ENCODE measurements at places on chromosomes 4 and X.

DNA sequence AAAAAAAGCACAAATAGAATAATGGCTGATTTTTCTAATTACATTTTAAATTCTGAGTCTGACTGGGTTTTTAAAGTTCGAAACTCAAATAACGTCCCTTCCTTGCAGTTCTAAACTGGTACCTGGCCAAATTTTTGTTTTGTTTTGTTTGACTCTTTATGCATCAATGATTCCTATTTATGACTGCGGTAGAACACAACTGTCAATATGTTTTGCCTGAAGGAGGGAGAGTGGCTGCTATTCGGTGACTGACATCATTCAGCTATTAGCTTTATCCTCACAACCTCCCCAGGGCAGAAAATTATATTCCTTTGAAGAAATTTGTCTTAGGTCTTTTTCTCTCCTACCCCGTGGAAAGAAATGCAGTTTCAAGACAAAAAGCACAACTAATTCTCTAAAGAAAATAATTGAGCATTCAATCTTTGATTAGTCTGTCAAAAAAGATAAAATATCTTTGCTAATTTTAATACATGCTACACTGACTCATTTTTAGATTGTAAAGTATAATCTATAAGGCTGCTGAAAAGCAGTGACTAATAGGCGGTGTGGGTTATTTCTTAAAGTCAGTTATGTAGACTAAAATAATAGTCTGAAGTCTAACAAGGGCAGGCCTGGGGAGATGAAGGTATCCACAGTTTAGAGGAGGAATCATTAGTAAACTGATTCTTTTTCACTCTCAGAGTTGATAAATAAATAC is 61.9 kb downstream of the TMEM150C start:
- no peak for DNase-seq

- DNase-seq = no peak
These were observed 682.9 kb upstream of the GALNTL6 start for GRCh38 chr4:171130256-171130801.

DNA sequence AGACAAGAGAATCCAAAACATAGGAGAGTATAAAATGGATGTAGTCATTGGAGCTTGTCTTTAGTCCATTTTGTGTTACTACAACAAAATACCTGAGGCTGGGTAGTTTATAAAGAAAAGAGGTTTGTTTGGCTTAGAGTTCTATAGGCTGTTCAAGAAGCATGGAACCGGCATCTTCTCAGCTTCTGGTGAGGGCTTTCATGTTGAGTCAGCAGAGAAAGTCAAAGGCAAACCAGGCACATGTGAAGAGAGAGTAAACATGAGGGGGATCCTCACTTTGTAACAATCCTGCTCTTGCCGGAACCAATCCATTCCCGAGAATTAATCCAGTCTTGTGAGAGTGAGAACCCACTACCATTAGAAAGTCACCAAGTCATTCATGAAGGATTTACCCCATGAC is 8.1 kb upstream of the HCCS start:
- no peak for DNase-seq

DNA sequence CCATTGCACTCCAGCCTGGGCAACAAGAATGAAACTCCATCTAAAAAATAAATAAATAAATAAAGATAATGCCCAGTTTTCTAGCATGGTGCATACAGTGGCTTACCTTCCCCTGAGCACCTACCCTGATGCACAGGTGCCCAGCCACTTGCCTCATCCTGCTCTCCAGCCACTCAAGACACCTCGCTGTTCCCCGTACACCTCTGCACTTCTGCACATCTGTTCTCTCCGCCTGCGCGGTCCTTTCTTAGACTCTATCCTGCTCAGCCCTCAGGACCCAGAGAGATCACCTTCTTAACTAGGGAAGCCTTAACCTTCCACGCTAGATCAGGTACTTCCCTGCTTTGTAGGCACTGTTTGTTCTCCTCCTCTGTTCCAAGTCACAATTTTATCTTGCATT is 2.9 kb downstream of the EVC start:
- DNase-seq = no peak

Data from D721Med (cell line).